Muscle of leg (tissue), 16 donors: ENCODE measurements at places on chromosomes 11 and 22. TPM values are rescaled to one million over a fixed set of nuclear protein-coding genes. Genes with fewer than 3 reads are reported as not detected.

GRCh38 chr22:21587803-21588611 is 20.5 kb downstream of the UBE2L3 start:
- no peak overlapping the region for H3K27ac ChIP-seq
- H3K27me3 ChIP-seq: no peaks in the 10 kb centered on the region
- peaks cover 26% of the 10 kb centered on the region for H3K4me1 ChIP-seq

- no peaks in the 10 kb centered on the region for H3K36me3 ChIP-seq
- H3K27me3 ChIP-seq: no peaks in the 10 kb centered on the region
- no peak overlapping the region for H3K4me3 ChIP-seq
- H3K4me1 ChIP-seq: no peaks in the 10 kb centered on the region
Measured at GRCh38 chr11:92929246-92929645, 40.2 kb upstream of the MTNR1B start.

GRCh38 chr22:24703101-24703500 is 71.4 kb downstream of the PIWIL3 start:
- peak overlapping the region; percentile 42 for H3K27ac ChIP-seq
- no peak overlapping the region for H3K4me3 ChIP-seq
- DNase-seq: no peak
- no peaks in the 10 kb centered on the region for H3K27me3 ChIP-seq
- H3K36me3 ChIP-seq: no peaks in the 10 kb centered on the region

GRCh38 chr11:88819616-88820015 is 246.2 kb downstream of the GRM5 start:
- H3K27me3 ChIP-seq: no peaks in the 10 kb centered on the region
- H3K36me3 ChIP-seq: no peaks in the 10 kb centered on the region
- H3K4me1 ChIP-seq: no peaks in the 10 kb centered on the region
- H3K27ac ChIP-seq: no peak overlapping the region
- no peak overlapping the region for H3K4me3 ChIP-seq

GRCh38 chr22:35991168-35991567 is 37.5 kb downstream of the RBFOX2 start:
- DNase-seq: no peak
- peaks cover 5% of the 10 kb centered on the region for H3K36me3 ChIP-seq
- peak overlapping the region; percentile 16 for H3K27ac ChIP-seq
- H3K4me1 ChIP-seq: peaks cover 24% of the 10 kb centered on the region

DNA sequence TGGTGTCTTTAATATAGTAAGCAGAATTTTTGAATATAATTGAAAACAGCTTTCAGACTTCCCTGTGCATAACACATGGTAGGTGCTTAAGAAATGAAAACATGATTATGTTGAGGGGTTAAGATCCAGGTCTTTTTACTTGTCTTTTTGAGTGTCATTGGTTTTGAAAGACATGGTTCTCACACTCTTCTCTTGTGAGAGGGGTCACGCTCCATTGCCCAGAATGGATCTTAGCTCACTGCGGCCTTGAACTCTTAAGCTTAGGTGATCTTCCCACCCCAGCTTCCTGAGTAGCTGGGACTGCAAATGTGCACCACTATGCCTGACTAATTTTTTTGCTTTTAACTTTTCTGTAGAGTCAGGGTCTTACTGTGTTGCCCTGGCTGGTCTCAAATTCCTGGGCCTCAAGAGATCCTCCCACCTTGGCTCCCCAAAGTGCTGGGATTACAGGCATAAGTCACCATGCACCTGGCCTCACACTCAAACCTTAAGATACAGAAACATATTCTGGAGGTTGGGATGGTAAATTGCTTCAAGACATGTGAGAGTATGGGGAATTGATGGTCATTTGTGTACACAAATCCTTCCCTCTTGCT is 1.4 kb downstream of the SPCS2 start:
- H3K36me3 ChIP-seq: peaks cover 2% of the 10 kb centered on the region
- no peak overlapping the region for H3K27ac ChIP-seq
- peaks cover 8% of the 10 kb centered on the region for H3K4me1 ChIP-seq
- H3K27me3 ChIP-seq: no peaks in the 10 kb centered on the region
- peak overlapping the region; percentile 89 for H3K4me3 ChIP-seq

- peak; percentile 7 for DNase-seq
- no peaks in the 10 kb centered on the region for H3K36me3 ChIP-seq
- no peak overlapping the region for H3K27ac ChIP-seq
- no peaks in the 10 kb centered on the region for H3K27me3 ChIP-seq
- no peaks in the 10 kb centered on the region for H3K4me1 ChIP-seq
Measured at GRCh38 chr11:128069665-128070064, 517.7 kb downstream of the ETS1 start.

GRCh38 chr11:77557553-77557952 is 32.2 kb upstream of the AQP11 start:
- H3K4me3 ChIP-seq: no peak overlapping the region
- no peak overlapping the region for H3K27ac ChIP-seq
- DNase-seq: no peak

GRCh38 chr11:75595429-75595828 is 33.4 kb downstream of the SERPINH1 start:
- H3K36me3 ChIP-seq: no peaks in the 10 kb centered on the region
- no peak overlapping the region for H3K27ac ChIP-seq
- no peak overlapping the region for H3K4me3 ChIP-seq
- H3K27me3 ChIP-seq: peaks cover 2% of the 10 kb centered on the region
- peaks cover 19% of the 10 kb centered on the region for H3K4me1 ChIP-seq

DNA sequence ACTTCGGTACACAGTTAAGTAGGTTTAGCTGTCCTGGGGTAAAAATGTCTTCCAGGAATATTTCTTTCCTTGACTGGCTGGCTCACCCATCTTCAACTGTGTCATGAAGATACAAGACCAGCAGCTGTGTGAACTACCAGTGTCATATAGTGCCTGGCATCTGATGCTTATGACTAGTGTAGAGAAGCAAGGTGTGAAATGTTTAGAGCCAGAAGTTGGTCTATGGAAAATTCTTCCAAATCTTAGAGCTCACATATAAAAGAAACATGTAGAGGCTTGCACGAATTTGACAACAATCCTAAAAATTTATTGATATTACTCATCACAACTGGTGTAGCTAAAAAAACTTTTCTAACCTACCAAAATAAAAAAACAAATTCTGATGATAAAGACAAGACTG is 54.4 kb downstream of the ARL14EP start:
- H3K4me1 ChIP-seq: no peaks in the 10 kb centered on the region
- H3K4me3 ChIP-seq: no peak overlapping the region
- H3K36me3 ChIP-seq: no peaks in the 10 kb centered on the region
- DNase-seq: no peak
- H3K27me3 ChIP-seq: no peaks in the 10 kb centered on the region

DNA sequence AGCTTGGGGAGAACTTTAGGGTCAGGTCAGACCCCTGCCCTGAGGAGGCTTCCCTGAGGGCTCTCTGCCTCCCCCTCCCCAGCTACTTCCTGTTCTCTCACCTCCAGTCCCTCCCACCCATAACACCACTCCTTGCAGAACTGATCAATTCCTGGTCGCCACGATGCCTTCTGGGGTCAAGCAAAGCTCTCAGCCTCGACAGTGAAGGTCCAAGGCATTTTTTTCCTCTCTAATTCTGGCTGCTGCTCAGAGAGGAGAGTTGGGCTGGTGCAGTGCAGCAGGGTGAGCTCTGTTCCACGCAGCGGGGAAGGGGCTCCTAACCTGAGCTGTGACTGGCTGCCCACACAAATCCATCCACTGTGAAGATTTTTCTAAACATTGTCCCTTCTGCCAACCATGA is 628.4 kb downstream of the BRD1 start:
- H3K27me3 ChIP-seq: peaks cover 23% of the 10 kb centered on the region
- no peak overlapping the region for H3K27ac ChIP-seq
- H3K4me3 ChIP-seq: no peak overlapping the region
- H3K4me1 ChIP-seq: no peaks in the 10 kb centered on the region
- DNase-seq: no peak

DNA sequence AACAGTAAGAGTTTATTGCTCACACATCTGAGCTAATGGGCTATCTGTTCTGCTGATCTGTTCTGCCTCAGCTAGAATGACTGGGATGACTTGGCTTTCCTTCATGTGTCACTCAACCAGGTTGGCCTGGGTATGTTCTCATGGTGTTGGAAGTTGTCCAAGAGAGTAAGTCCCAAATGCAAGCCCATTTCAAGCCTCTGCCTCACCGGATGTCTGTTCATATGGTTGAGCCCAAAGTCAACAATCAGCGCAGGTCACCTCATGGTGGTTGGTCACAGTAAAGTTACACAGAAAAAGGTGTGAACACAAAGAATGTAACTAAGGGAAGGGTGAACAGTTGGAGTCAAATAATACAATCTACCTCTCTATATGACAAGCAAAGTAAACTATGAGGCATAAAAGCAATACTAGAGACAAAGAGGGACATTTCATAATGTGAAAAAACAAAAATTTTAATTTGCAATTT is 1.9 kb downstream of the GDPD4 start:
- no peaks in the 10 kb centered on the region for H3K4me1 ChIP-seq
- H3K27me3 ChIP-seq: no peaks in the 10 kb centered on the region
- no peaks in the 10 kb centered on the region for H3K36me3 ChIP-seq
- H3K27ac ChIP-seq: no peak overlapping the region
- no peak overlapping the region for H3K4me3 ChIP-seq
- no peak for DNase-seq

DNA sequence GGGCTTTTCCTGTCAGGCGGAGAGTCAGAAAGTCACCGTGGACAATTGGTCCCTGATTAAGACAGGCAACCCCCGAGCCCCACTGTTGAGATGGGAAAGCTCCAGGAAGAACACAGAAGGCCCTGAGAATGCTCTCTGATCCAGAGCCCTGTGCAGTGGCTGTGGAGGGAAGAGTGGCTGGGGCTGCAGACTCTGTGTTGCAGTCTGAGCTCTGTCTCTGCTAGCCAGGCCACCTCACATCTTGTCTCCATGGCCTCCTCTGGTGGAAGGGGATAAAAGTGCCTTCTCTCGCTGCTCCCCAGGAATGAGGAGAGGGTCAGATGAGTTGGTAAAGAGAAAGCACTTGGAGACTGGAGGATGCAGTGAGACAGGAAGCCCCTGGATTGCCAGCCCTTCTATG is 141.2 kb downstream of the CEP164 start:
- H3K36me3 ChIP-seq: no peaks in the 10 kb centered on the region
- no peak overlapping the region for H3K27ac ChIP-seq
- peaks cover 2% of the 10 kb centered on the region for H3K27me3 ChIP-seq
- no peak overlapping the region for H3K4me3 ChIP-seq
- no peak for DNase-seq
- H3K4me1 ChIP-seq: no peaks in the 10 kb centered on the region

DNA sequence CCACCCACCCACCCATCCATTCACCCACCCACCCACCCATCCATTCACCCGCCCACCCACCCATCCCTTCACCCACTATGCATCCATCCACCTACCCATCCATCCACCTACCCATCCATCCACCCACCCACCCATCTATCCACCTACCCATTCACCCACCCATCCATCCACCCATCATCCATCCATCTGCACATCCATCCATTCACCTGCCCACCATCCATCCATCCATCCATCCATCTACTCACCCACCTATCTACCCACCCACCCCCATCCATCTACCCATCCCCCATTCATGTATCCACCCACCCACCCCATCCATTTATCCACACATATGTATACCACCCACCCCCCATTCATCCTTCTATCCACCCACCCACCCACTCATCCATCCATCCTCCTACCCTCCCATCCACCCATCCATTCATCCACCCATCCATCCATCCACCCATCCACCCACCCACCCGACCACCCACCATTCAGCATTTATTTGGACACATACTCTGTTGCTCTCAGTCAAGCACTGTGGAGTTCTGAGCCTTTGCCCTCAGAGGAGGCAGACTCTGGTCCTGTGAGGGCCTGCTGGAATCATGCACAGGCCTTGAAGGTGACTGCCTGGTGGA is 380.1 kb downstream of the TBC1D22A start:
- H3K4me3 ChIP-seq: no peak overlapping the region
- DNase-seq: no peak
- H3K36me3 ChIP-seq: no peaks in the 10 kb centered on the region

Gene TRIM29
- 0.40 TPM for total RNA-seq

Gene KDELR3
- total RNA-seq: 36.4 TPM

Gene MMP10
- not detected for total RNA-seq

Gene SCGB1C1
- not detected for total RNA-seq
